ENCODE measurements at places on chromosomes 16 and 17. TPM values are rescaled to one million over a fixed set of nuclear protein-coding genes. Genes with fewer than 3 reads are reported as not detected.

The NLRC3 gene
- total RNA-seq, result 0.89 TPM

DNA sequence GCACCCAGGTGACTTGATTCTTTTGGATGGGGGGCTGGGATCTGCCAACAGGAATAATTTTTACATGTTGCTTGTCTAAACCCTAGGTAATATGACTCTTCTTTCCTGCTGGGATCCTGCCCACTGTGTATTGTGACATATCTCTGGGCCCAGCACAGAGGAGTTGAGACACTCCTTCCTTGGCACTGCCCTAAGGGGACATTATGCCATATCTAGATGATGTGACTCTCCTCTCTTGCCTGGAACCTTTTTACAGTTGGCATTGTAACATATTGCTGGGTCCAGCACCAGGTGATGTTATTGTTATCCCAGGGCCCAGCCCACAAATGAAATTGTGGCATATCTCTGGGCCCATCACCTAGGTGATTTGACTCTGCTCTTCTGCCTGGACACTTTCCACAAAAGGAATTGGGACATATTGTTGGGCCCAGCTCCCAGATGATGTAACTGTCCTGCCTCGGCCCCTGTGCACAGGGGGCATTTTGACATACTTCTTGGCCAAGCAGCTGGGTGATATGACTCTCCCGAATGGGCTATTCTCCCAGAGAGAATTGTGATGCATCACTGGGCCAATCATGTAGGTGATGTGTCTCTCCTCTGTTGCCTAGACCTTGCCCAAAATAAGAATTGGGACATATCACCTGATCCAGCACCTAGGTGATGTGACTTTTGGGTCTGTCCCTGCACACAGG is 1837.7 kb downstream of the TP53TG3F start:
- DNase-seq, result no peak

The NATD1 gene
- total RNA-seq, result 19.1 TPM

The MYH8 gene
- not detected for total RNA-seq

- no peak for DNase-seq
Observed at GRCh38 chr17:78329263-78330059, 30.4 kb downstream of the SOCS3 start.

DNA sequence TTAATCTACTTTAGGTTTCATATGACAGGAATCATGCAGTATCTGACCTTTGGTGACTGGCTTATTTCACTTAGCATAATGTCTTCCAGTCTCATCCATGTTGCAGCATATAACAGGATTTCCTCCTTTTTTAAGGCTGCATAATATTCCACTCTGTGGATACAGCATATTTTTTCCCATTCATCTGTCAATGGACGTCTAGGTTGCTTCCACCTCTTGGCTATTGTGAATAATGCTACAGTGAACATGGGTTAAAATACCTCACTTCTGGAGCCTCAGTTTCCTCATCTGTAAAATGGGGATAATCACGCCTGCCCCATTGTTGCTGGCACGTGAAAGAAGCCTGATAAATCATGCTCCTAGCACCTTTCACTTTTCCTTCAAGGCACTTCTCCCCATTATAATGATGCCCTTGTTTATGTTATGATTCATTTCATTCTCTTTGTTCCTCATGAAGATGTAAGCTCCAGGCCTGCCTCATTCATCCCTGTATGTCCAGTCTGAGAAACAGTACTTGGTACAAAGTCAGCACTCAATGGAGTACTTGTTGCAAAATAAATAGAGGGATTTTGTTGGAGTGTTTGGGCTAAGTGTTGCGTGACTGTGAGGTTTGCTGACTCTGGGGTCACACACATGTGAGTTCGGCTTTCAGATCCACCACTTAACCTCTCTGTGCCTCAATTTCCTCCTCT is 59.6 kb downstream of the ABAT start:
- DNase-seq, result no peak

GRCh38 chr17:21041741-21042457 is 912 bp downstream of the USP22 start:
- DNase-seq, result peak; percentile 92

DNA sequence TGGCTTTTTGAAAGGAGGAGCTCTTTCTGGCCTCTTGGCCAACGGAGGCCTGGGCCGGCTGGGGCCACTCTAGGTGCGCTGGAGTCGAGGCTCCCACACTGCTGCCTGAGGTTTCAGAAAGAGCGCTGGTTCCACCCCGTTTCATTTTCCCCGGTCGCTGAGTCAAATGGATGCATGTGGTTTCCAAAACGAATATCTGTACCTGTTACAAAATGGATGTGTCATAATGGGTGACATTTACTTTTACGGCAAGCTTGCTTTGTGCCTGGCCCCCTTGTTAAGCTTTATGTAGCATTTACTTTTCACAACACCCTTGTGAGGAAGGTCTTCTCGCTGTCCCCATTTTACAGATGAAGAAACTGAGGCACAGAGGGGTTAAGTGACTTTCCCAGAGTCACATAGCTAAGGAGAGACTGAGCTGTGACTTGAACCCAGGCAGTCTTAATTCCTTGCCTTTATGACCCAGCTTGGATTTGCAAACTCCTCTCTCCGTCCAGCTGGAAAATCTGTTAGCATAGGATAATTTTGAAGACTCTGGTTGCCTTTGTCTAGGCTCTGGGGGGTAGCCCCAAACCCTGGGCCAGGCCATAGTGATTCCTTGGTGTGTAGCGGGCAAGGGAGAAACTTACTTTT is 10.6 kb downstream of the KSR1 start:
- DNase-seq, result no peak

The HID1 gene
- total RNA-seq, result 9.0 TPM

GRCh38 chr17:50952013-50952412 is 85.9 kb upstream of the TOB1 start:
- DNase-seq, result peak; percentile 51

- peak; percentile 23 for DNase-seq
Observed at GRCh38 chr16:2687531-2688308, 5.4 kb downstream of the KCTD5 start.

- DNase-seq, result no peak
Observed at GRCh38 chr17:16434662-16435061, 19.3 kb downstream of the TRPV2 start.

DNA sequence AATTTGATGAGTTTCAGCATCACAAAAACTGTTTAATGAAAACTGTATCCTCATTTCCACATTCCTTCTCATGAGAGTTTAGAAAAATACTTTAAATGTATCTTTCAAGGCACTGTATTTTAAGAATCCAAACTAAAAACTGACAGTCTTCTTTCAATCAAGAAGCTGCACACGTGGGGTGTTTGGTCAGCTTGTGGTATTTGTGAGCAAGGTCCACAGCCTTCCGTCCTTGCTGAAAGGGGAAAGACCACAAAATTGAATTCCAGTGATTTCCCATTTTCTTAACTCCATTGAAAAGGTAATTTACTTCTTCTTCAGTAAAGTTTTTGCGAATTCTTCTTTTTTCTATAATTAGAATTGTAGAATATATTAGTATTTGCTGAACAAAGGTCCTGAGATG is 3.4 kb upstream of the DYNC1LI2 start:
- no peak for DNase-seq
